Effector CD4-positive, alpha-beta T cell (primary cell): ENCODE measurements at places on chromosomes 3 and 15.

- no peak for DNase-seq
Measured at GRCh38 chr3:189745622-189746021, 114.4 kb downstream of the TP63 start.

GRCh38 chr15:34613301-34613700 lies 29.9 kb upstream of the GOLGA8B start:
- no peak for DNase-seq

DNA sequence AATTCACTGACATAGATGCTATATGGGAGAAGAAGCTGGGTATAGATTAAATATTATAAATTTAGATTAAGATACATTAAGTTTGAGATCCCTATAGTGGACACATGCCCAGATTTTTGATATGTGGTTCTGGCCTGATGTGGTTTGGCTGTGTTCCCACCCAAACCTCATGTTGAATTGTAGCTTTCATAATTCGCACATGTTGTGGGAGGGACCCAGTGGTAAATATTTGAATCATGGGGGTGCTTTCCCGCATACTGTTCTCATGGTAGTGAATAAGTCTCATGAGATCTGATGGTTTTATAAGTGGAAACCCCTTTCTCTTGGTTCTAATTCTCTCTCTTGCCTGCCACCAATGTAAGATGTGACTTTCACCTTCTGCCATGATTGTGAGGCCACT lies 189.4 kb upstream of the CD96 start:
- DNase-seq, result no peak

- no peak for DNase-seq
Measured at GRCh38 chr3:111808439-111808838, 50.6 kb upstream of the PHLDB2 start.

DNA sequence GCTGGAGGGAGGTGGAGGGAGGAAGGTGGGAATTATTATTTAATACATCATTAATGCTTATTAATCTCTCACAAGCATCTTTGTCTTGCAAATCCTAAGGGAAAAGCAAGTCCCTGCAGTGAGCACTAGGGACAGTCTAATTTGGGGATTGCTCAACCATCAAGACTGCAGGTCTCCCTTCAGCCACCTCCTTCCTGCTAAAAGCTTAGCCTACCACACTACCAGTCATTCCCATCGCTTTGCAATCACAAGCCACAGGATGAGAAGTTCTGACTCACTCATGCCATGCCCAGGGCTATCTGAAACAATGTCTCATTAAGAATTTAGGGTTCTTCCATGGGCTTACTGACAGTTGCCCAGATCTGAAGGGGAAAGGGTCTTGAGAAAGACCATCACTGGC lies 51.0 kb upstream of the EIF1B start:
- DNase-seq, result no peak

DNA sequence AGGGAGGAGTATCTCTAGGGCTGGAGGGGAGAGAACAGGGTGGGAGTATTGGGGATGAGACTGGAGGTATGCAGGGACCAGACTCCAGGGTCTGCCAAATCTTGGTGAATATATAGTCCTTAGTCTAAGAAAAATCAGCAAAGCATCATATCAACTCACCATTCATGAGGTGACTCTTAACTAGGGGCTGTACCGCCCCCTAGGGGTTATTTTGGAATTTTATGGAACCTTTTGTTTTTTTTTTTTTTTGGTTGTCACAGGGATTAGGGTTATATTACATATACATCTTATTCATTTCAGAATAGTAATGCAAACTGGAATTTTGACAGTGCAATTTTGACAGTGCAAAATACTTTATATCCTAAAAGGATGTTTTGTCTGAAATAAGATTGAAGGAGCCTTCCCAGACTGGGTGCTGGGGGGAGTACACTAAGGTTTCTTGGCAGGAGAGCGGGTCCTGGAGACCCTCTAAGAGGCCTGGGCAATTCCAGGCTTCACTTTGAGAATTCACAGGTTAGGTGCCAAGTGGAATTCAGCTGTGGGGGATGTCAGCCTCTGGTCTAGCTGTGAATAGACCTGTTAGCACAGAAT lies 7.5 kb downstream of the CMTM7 start:
- DNase-seq, result peak; percentile 55

GRCh38 chr3:147210676-147211075 lies 195.7 kb downstream of the ZIC4 start:
- DNase-seq, result no peak

GRCh38 chr15:41493902-41494189 lies 172 bp downstream of the ITPKA start:
- DNase-seq, result no peak

GRCh38 chr3:184911570-184911969 lies 99.6 kb downstream of the VPS8 start:
- no peak for DNase-seq

DNA sequence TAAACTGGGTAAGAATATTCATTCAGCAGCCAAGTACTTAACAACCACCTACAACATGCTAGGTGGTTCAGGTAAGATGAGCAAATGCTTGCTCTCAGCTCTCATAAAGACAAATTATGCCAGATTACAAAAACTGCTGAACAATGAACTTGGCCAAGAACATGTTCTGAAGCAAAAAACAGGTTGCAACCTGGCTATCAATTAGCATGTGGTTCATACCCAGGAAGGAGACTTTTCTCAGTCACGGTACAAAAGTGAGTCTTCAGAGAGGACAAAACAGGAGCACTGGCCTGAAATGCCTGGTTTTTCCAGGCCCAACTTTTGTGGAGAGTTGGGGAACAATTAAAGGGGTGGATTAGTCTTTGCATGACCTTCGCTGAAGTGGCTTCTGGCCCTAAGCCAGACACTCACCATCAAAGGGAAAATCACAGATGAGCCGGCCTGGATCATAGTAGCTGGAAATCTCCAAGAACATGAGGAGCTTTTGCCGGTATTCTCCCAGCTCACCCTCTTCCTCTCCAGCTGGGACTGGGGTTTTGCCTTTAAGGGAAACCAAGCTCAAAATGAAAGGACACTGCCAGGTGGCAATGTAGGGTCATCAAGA lies 7.6 kb upstream of the PLA2G4F start:
- DNase-seq, result no peak

- no peak for DNase-seq
Measured at GRCh38 chr3:11568503-11569155, 75.1 kb downstream of the VGLL4 start.

DNA sequence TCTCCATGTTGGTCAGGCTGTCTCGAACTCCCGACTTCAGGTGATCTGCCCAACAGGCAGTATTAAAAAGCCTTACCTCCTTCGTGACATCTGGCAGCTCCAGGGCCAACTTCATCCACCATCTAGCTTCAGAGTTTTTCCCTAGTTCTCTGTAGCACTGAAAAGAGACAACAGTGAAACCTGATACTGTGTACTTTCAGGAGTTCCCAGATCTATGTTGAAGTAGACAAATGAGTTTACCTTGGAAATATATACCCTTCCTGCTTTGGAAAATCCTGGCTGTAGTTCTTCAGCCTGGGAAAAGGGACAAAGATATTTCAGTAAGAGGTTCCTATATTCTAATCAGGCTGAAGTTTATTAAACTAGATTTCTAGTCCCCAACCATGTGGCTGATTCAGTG lies 18.0 kb downstream of the RMDN3 start:
- DNase-seq, result no peak

DNA sequence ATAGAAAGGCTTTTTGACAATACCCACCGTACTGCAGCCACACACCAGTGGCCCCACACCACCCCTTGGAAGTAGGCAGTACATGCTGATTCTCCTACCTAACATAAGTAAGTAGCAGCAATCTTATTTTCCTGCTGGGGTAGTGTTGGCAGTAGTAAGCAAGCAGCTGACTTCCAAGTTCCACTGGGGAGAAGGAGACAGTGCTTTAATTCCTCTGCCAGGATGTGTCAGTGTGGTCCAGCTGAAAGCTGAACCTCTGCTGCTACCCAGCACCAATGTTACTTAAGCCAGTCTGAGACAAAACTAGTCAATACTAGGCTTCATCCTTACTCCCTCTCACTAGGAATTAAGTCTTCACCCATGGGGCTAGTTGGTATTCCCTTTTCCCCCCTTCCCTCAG lies 74.7 kb downstream of the DZIP3 start:
- DNase-seq, result no peak

DNA sequence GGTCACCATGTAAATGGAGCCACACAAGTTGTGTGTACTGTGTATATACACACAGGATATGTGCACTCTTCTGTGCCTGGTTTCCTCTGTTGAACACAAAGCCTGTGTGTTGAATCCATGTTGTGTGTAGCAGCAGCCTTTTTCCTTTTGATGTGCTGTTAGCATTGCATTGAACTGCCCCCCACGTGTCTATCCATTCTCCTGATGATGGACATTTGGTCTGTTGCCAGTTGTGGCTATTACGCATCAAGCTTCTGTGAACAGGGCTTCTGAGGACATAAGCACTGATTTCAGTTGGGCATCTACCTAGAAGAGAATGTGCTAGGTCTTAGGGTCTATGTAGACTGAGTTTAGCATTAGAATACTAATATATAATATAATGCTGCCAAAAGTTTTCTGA lies 77.4 kb downstream of the LSM3 start:
- DNase-seq, result no peak

- DNase-seq, result no peak
Measured at GRCh38 chr3:62965311-62965710, 90.1 kb upstream of the CADPS start.

GRCh38 chr3:10674578-10674977 lies 141.4 kb upstream of the SLC6A11 start:
- no peak for DNase-seq
